ENCODE measurements at places on chromosomes 3 and 15.
A peak's percentile ranks its signal among the peaks of the same experiment; 100 is the strongest.

GRCh38 chr3:167851749-167852148, 116.2 kb downstream of the SERPINI1 start:
- DNase-seq: no peak

DNA sequence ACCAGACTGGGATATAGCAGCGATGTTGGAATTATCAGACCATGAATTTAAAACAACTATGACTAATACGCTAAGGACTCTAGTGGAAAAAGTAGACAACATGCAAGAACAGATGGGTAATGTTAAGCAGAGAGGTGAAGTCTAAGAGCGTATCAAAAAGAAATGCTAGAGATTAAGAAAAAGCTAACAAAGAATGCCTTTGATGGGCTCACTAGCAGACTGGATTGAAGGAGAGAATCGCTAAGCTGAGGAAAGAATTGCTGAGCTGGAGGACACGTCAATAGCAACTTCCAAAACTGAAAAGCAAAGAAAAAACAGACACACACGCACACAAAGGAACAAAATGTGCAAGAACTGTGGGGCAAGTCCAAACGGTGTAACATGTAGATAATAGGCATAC, 20.0 kb upstream of the CMTM6 start:
- DNase-seq: peak; percentile 54

GRCh38 chr3:41369838-41370237, 170.5 kb downstream of the CTNNB1 start:
- DNase-seq: no peak

DNA sequence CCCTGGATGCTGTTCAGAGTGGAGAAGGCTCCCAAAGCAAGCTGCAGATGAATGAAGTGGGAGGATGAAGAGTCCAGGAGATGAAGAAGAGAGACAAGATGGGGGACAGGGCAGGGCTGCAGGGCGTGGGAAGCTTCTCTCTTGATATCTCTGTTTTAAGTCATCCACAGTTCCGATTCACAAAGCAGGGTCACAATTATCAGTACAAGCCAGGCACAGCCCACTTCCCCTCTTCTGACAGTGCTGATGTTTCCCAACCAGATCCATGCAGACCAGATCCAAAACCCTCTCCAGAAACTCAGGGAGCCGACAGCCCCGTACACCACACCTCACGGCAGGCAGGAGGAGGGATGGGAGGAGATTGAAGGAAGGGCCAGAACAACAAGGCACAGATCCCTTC, 31.1 kb downstream of the NTRK3 start:
- DNase-seq: no peak

DNA sequence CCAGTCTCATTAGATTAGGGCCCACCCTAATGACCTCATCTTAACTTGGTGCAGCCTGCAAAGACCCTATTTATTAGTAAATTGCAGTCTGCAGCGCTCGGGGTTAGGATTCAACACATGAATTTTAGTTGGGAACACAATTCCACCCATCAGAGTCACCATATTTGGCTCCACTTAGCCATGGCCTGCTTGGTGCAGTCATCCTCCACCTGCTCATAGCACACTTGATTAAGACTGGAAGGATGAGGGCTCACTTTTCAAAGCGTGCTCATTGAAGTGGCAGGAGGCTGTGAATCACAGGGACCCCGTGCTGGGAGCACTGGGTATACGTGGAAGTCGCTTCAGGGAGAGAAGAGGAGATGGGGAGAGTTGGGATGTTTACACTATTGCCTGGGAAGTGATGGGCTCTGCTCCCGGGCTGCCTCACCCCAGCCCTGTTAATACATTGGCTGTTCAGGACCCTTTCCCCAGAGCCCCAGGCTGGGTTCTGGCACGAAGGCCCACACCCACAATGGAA, 68.2 kb downstream of the ASB7 start:
- no peak for DNase-seq

- no peak for DNase-seq
These were observed 588.2 kb upstream of the SUCLG2 start for GRCh38 chr3:68242606-68243005.

DNA sequence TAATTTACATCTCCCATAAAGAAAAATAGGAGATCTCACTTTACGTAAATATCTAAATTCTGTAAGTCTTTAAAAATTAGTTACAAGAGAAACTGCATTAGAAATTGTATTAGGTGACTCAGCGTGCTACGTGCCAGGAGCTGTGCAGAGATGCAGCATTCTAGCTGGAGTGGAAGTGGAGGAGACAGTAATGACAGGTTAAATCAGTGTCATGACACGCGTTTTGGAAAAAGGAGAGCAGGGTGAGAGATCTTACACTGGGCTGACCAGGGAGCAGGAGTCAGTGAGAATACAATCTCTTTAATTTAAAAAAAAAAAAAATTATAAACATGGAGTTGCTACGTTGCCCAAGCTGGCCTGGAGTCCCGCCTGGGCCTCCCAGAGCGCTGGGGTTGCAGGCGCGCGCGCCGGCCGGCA, 635 bp downstream of the TUBGCP5 start:
- peak; percentile 60 for DNase-seq

GRCh38 chr3:145739926-145740325, 421.1 kb downstream of the PLOD2 start:
- DNase-seq: peak; percentile 31

DNA sequence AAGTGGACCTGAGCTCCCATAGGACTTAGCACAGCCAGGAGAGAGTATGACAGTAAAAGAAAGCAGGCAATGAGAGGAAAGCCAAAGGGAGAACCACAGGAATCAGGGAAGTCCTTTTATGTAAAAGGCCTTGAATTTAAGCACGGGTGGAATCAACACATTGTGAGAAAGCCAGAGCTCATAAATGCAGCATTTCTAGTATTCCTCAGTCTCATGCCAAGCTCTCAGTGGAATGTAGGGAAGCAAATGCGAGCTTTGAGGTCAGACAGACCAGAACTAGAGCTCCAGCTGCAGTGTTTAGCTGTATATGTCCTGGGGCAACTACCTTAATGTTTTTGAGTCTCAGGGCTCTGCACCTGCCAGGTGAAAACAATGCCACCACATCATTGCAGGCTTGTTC, 132.1 kb upstream of the TRIM42 start:
- peak; percentile 74 for DNase-seq

DNA sequence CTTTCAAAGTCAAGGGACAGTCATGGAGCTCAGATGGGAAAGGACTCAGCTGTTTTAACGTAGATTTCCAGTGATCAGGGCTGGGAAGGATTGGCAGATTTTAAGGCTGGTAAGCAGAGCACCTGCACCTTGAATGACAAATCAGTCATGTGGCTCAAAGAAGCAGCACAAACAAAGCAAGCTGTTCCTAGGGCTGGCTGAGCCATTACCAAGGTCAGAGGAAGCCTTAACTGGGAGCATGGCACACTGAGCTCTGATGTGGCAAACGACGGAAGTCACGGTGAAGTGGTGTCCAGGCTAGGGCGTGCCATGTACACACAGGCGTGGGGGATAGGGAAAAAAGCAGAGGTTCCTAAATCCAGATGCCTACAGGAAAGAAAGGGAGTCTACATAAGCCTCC, 84.6 kb upstream of the PFN2 start:
- DNase-seq: no peak

- DNase-seq: peak; percentile 80
These were observed 453.7 kb downstream of the FOXP1 start for GRCh38 chr3:71129611-71130431.

DNA sequence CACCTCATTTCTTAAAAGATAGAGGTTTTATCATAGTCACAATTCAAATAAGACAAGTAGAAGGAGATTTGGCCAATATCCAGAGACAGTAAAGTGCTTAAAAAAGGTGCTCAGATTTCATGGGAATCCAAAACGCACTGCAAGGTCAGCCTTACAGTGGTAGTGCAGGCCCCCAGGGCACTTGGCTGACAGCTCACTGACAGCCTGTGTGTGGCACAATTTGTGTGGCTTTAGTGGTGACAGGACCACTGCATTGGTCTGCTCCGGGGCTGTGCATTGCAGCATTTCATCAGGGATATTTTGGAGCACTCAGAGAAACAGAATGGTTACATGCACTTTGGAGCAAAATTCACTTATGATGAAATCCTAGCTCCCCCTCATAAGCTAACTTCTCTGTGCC, 544.3 kb downstream of the NTRK3 start:
- no peak for DNase-seq

DNA sequence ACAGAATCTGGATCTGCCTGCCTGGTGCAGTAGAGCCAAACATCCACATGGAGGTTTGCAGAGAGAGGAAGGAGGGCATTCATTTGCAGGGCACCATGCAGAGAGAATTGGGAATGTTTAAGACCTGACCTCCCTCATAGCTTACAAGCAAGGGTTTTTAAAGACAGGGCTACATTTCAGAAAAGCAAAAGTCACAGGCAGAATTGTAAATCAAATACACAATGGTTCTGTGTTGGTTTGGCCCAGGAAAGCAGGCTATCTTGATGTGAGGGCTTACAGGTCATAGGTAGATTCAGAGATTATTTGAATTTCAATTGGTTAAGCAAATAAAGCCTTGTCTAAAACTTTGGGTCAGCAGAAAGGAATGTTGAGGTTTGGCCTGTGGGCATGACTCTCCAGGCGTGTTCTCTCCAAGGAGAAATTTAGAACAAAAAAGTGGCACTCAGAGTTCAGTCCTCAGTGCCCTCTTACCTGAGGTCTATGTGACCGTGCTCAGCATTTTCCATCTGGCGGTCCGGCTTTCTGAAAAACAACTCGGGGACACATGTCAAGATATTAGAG, 91.5 kb downstream of the CD47 start:
- no peak for DNase-seq

DNA sequence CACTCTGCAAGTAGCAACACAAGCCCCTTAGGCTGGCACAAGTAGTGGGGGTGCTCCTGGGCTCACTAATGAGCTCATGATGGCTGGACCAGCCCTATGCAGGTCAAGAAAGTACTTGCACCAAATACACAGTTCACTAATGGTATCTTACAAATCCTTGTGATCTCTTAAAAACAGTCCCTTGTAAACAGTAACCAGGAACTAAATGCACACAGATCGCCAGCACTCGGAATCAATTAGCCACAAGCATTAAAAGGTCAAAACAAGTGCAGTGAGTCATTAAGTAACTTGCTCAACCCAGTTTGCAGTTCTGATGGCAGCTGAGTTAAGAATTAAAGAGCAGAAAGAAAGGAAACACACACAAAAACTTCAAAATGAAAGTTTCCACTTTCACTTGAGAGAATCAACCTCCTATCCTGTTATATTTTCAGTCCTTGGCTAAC, 43.2 kb downstream of the ARHGEF3 start:
- peak; percentile 94 for DNase-seq

- DNase-seq: no peak
These were observed 88.8 kb downstream of the CPN2 start for GRCh38 chr3:194262176-194262924.

DNA sequence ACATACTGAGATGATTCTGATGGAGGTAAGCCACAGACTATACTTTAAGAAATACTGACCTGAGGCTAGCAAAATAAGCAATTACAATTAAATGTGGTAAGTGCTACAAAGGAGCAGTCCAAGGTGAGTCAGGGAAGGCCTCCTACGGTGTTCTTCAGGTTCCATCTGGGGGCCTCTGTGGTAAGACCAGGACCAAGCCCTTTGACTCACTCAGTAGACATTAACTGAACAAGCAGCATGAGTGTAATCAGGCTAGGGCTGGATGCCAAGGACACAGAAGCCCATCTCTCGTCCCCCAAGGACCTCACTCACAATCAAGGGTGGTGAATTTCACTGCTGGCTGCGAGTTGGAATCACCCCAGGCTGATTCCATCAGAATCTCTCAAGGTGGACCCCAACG, 37.3 kb downstream of the DZIP1L start:
- peak; percentile 71 for DNase-seq

DNA sequence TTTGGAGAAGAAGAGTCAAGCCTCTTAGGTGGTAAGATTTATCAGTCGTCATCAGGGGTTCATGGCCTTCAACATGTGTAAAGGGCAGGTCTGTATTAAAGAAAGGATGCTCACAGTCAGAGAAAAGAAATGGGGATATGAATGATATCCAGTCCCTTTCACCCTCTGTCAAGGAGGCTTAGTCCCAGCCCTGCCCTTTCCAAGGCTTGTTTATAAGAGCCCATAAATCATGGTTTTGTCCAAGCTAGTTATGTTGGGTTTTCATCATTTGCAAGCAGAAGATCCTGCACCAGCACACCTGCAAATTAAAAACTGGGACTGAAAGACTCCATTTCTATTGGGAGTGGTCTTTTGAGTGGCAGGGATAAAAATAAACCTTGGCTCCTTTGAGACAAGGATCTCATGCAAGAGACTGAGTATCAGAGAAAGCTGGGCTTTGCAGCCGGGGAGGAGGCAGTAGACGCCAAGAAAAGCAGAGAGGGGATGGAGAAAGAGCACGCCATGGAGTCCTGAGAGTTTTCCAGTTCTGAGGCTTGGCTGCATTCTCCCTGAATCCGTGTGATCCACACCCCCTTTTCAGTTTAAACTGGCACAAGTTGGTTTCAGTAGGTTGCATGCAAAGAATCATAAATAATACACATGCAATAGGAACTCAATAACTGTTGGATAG, 12.6 kb upstream of the PDIA5 start:
- DNase-seq: no peak

DNA sequence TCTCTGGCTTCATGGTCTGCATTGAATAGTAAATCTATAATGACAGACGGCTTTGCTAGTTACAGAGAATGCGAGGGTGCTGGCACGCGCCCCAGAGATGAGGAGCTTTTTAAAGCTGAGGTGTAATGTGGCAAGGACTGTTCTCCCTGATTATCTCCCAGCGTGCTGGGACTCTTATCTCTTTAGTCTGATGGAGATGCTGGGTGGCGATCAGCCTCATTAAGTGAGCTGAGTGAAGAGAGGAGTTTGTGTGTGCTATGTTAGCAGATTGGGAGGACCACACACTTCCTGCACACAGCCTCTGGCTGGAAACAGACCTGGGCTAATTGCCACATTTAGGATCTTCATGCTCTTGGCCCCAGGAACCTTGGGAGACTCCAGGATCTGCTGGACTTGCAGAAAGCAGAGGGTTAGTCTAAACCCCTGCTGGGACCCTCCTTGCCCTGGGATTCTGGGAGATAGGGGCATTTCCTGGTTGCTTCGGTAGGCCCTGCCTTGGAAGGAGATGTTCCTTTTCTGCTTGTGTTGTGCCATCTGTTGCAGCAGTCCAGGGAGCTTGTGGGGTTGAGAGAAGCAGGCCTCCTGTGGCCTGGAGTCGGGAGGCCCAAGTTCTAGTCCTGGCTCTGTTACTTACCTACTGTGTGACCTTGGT, 15.0 kb downstream of the PDIA5 start:
- no peak for DNase-seq

GRCh38 chr3:194307849-194308248, 43.3 kb downstream of the CPN2 start:
- no peak for DNase-seq

- DNase-seq: peak; percentile 63
These were observed 427.0 kb upstream of the RARB start for GRCh38 chr3:25000971-25001591.

DNA sequence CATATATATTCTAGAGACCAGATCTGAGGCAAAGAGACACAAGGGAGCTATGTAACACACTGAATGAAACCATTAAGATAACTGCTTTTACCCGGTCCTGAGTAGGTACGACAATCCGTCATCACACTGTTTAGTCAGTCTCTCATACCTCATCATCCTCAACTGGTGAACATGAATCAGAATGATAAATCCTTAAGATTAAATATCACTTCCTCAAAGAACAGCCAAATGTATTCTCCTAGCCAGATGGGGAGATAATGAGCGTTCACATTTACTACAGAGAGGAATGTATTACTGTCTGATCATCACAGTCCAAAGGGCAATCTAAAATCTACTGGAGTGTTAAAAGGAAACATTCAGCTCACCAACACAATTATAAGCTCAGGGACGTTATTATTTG, 319.4 kb upstream of the STAC start:
- DNase-seq: no peak
